ENCODE measurements at places on chromosomes 2 and 18.

DNA sequence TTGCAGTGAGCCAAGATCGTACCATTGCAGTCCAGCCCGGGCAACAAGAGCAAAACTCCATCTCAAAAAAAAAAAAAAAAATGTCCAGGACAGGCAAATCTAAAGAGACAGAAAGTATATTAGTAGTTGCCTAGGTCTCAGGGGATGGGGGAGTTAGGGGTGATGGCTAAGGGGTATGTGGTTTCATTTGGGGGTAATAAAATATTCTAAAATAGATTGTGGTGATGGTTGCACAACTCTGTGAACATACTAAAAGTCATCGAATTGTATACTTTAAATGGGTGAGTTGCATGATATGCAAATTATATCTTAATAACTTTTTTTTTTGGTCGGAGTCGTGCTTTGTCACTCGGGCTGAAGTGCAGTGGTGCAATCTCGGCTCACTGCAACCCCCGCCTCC, 34.2 kb upstream of the ACTR2 start:
- DNase-seq, result no peak

- no peak for DNase-seq
Measured at GRCh38 chr2:70987386-70987785, 7.3 kb downstream of the TEX261 start.

- no peak for DNase-seq
Measured at GRCh38 chr2:216555274-216555673, 56.6 kb downstream of the RPL37A start.

DNA sequence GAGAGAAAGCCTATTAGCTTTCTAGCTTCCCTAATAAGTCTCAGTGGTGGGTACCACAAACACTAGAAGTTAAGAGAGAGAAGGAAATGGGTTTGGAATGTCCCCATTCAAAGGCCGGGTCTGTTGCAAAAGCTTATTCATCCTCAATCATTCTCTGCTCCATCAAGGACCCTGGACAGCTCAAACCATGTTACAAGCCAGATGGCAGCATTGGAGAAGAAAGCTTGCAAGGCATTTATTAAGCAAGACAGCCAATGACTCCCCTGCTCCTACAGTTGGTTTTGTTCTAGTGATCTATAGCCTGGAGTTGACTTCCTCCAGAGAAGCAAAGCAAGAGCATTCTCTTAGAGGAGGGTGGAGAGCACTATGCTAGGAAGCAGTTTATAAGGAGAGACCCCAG, 86.9 kb upstream of the LMAN1 start:
- DNase-seq, result no peak

DNA sequence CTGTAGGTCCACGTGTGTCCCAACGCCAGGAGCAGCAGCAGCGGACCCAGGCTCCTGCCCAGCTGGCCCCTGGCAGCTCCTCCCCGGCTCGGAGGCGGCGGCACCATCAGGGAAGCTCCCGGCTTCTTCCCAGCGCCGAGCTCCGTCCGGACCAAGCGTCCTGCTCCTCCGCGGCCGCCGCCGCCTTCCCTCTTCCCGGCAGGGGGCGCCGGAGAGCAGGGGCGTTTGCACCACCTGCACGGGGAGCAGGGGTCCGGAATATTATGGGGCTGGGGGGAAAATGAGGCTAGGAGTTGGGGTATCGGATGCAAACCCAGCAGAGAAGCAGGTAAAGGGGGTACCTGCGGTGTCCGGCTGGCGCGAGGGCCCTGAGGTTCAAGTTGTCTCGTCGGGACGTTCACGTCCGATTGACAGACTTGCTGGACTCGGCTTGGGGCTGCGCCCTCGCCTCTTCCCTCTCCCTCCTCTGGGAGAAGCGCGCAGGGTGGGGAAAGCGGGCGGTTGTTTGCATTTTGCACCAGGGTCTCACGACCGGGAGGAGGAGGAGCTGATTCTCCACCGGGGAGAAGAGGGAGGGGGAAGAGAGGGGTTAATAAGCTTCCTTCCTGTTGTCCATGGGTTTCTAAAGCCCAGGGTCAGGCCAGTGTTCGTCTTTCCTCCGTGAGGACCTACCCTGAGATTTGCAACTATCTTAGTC, at the start of gene CCBE1:
Gene CCBE1 (minus strand): TSS at position 188 of the 697 bp plus-strand sequence.
- no peak for DNase-seq

DNA sequence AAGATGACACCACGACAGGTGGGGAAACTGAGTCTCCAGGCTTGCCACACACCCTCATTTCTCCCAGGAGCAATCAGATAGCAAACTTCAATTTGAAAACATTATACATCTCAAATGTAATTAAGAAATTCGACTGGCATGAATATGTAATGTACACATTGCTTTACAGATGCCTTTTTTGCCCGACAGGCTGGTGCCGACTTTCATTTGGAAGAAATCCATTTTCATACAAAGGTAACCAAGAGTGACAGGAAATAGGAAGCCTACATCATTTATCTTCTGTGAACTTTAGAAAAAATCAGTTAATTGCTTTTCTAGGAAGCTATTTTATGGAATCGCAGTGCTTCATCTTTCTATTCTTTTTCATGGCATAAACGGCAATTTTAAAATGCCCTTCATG, 140.3 kb downstream of the AFF3 start:
- no peak for DNase-seq

- no peak for DNase-seq
Measured at GRCh38 chr18:80166240-80166639, 57.2 kb downstream of the ADNP2 start.

GRCh38 chr18:9321017-9321452, 13.5 kb upstream of the TWSG1 start:
- no peak for DNase-seq

DNA sequence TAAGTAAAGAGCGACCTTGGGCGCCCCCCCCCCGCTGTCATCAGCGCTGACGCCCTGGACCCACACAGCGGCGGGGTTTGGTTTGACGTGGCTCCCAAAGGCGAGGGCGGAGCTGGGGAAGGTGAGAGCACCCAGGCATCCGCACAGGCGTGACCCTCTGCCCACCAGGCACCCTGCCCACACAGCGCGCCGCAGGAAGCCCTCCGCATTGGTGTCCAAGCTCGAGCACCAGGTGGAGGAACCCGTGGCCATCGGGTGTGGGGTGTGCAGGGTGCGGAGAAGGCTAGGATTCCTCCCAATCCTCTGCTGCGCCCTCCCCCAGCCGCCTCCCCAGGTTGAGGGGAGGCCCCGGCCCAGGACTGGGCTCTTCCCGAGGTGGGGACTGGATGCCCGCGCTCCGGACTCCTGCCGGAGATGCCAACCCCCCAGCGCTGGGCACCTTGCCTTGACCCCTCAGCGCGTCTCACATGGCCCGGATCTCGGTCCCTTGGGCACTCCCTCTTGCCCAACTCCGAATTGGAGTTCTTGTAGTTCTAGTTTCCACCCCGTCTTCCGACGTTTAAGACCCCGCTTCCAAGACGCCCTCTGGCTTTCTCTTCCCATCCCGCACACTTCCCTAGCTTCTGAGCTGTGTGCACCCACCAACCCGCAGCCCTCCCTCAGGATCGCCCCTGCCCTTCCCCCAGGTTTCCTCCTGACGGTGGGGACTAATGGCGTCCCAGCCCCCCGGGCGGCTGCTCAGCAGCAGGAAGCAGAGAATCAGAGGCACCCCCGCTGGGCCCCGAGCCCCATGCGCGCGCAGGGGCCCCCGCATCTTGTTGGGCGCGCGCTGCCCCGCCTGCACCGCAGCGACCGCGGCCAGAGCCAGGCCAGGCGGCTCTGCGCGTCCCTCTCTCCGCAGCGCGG, 25.9 kb upstream of the RESP18 start:
- no peak for DNase-seq

DNA sequence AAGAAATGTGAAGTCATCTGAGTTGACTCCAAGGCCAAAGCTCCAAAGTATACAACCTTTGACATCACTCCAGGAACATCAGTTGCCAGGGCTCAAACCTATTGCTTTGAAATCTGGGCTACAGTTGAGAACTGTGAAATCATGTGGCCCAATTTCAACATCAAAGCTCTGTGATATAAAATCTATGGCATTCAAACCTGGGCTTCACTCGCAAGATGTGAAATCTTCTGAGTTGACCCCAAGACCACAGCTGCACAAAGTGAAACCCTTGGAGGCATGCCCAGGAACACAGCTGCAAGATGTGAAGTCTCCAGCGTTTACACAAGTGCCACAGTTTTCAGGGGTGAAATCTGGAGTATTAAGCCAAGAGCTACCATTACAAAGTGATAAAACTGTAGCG, 9.4 kb upstream of the ZNF512 start:
- peak; percentile 7 for DNase-seq

GRCh38 chr2:113201496-113202304, 27.9 kb downstream of the PSD4 start:
- no peak for DNase-seq

- no peak for DNase-seq
Measured at GRCh38 chr2:164044622-164045021, 308.8 kb upstream of the FIGN start.

DNA sequence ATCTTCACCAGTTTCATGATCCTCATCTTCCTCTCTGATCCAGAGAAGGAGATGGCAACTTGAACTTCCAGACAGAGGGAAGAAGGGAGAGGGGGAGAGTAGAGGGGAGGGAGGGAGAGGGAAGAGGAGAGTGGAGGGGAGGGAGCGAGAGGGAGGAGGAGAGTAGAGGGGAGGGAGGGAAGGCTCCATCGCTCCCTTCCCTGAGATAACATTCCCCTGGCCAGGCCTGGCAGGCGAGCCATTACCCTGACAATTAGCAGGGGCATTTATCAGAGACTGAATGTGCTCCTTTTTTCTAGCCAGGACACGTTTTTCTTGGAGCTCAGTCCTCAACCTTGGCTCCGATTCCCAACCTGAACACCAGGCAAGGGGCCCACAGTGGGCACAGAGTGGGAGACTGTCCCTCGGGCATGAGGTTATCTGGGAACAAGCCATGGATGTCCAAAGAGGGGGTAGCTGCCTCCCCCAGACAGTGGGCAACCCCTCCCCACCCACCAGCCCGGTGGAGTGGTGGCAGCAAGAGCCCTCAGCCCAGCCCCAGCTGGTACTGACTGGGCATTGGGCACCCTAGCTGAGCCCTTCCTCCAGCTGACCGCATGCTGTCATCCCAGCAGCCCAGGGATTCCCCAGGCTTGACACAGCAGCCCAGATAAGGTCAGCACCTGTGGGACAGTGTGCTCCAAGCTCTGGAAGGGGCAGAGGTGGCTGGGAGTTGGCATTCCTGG, 81.8 kb downstream of the TNS1 start:
- DNase-seq, result no peak

DNA sequence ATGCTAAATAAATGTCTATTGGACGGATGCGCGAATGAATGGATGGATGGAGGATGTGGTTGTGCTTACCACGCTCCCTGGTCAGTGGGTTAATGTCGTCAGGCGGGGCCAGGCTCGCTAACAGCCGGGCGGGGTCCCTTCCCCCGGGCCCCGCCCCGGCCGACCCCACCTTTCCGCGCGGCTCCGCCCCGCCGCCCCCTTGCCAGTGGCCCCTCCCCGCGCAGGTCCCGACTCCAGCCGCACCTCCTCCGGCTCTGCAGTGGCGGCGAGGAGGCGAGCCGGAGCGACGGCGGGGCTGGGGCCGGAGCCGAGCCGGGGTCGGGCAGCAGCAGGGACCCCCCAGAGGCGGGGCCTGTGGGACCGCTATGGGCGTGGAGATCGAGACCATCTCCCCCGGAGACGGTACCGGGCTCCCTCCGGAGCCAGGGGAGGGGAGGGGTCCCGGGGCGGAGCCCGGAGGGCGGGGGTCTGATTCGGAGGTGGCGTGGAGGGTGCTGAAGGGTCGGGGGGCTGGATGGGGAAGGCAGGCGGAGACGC, at the start of gene FKBP1B:
Gene FKBP1B (plus strand): TSS at position 257 of the 537 bp plus-strand sequence. CDS start 109 bp downstream, at position 366.
- DNase-seq, result no peak

DNA sequence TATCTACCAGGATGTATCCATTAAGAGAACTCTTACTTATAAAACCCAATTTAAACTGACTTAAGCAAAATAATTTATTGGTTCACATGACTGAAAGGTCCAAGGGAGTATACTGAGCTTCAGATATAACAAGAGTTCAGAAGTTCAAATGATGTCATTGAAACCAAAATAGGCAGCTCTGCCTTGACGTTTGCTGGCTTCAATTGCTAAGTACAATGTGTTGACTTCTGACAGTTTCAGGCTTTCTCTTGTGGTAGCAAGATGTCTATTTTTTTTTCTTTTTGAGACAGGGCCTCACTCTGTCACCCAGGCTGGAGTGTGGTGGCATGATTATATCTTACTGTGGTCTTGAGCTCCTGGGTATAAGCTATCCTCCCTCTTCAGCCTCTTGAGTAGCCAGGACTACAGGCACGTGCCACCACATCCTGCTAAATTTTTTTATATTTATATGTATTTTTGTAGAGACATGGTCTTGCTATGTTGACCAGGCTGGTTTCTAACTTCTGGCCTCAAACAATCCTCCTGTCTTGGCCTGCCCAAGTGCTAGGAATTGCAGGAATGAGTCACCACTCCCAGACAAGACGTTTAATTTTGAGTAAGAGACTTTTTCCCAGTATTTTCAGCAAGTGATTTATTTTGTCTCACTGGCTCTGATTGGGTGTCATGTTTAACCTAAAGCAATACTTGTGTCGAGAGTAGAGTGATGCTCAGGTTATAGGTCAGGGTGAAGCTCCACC, 184.8 kb downstream of the NR4A2 start:
- DNase-seq, result no peak

GRCh38 chr2:32271063-32271462, 6.4 kb upstream of the NLRC4 start:
- no peak for DNase-seq

GRCh38 chr18:2901423-2901985, 54.7 kb downstream of the EMILIN2 start:
- DNase-seq, result no peak

- DNase-seq, result peak; percentile 77
Measured at GRCh38 chr18:22674272-22674671, 256.6 kb upstream of the CTAGE1 start.

DNA sequence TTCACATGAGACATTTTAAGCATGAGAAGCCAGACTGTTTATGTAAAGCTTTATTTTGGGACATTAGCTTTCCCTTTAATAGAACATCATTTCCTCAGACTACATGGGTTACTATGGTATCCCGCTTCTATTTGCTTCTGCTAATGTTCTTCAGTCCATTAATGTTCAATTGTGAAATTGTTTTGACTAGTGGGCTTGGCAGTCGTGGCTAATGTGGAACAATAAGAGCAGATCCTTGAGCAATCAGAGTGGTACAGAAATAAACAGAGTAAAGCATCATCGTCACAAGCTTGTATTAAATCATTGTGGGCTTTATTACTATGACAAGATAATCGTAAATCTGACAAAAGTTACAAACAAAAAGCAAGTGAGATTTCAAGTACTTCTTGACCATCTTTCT, 60.2 kb downstream of the PDE1A start:
- DNase-seq, result no peak

- no peak for DNase-seq
Measured at GRCh38 chr2:128549094-128549493, 230.4 kb upstream of the HS6ST1 start.

DNA sequence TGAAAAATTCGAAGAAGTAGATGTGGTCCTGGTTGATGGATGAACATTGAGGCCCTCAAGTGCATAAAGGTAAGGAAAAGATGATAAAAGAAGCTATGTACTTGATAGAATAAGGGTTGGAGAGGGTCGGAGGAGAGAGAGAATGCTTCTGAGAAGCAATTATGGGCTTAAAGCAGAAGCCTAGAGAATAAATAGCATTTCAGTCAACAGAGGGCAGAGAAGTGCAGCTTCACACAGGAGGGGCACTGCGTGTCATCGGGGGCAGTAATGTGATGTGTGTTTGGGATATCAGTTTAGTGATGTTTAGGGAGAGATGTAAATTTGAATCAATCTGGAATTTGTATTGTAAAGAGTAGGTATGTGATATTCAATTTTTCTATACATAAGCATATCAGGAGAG, 334.5 kb downstream of the PIK3C3 start:
- no peak for DNase-seq
